ENCODE measurements at places on chromosomes 3 and 15. TPM values are rescaled to one million over a fixed set of nuclear protein-coding genes. Genes with fewer than 3 reads are reported as not detected.

DNA sequence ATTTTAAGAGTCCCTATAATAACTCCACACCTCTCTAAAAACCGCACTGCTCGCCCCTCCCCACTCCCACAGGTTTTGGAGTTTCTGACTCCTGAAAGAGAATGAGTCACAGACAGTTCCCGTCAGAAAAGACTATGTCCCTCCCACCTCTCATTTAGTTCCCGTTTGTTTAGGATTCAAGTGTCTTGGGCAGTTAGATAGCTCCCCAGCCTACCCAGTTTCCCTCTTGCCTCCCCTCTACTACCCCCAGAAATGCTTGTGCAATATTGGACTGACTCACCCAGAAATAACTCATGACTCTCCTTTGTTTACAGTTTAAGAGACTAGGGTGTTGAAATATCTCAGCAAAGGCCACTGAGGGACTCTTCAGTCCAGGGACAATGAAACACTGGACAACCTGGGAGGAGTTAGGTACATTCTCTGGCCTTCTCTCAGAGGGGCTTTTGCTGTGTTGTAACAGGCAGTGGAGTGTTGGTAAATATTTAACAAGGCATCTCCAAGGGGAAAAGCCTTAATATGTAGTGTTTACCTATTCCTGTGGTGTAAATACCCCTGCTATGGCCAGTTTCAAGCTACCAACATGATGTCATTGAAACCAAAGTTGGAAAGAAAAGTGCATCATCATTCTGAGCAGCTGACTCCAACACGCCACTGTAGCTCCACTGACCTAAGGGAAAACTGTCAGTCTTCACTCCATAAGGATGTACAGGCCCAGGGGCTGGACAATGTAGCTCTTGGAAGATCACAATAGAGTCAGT, 96.1 kb upstream of the CHD2 start:
- DNase-seq: peak; percentile 74

- DNase-seq: no peak
Observed at GRCh38 chr3:100896994-100897393, 96.2 kb downstream of the ABI3BP start.

Gene OR5H1
- not detected for total RNA-seq

DNA sequence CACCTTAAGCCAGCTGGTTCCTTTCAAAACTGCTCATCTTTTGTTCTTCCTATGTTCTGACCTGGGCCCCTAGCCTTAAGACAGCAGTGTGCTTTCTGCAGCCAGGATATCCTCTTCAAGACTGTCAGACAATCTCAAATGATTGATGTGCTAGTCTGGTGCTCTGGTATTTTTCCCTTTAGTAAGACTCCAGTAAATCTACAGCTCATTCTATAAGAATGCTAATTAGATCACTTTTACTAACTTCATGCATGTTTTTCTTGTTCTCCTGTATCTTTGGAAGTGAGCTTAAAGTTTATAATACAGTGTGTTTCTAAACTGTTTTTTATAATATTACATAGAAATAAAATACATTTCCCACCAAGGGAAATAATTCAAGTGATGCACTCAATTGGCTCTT, 220.9 kb upstream of the NANOGP8 start:
- peak; percentile 74 for DNase-seq

GRCh38 chr15:52673312-52673711, 5.9 kb downstream of the ATOSA start:
- DNase-seq: no peak

DNA sequence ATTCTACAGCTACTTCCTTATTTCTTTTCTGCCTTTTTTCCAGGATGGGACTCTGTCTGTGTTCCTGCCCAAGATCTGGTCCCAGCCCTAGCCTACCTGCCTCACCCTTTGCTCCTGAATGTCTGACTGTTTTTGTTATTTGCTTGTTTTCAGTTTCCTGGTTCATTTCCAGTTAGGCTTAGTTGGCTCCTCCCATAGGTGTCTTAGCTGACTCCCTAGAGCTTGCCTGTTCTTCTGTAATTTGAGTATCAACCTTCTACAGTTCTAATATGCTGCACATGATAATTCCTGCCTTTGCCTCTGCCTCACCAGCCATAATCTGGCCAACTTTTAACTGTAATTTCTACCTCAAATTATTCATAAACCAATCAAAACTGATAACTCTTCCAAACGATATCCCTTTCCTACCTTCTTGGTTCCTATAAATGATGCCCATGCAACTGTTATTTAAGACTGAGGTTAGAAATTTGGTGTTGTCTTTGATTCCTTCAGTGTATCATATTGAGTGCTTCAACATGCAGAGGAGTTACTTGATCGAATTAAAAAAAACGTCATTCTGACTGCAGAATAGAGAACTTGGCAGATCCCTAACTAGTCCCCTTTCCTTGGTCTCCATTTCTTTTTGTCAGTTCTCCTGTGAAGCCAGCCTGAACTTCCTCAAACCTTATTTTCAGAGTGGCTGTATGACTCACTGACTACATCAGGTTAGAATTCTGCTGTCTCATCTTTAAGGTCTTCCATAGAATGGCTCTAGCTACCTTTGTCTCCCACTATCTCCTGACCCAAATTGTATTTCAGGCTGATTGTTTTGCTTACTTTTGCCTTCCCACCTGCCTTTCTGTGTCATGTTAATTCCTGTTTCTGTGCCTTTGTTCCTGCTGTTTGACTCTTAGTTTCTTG, 8.4 kb downstream of the GOLM2 start:
- peak; percentile 77 for DNase-seq

- DNase-seq: no peak
Observed at GRCh38 chr3:63338351-63338750, 60.2 kb downstream of the SYNPR start.

DNA sequence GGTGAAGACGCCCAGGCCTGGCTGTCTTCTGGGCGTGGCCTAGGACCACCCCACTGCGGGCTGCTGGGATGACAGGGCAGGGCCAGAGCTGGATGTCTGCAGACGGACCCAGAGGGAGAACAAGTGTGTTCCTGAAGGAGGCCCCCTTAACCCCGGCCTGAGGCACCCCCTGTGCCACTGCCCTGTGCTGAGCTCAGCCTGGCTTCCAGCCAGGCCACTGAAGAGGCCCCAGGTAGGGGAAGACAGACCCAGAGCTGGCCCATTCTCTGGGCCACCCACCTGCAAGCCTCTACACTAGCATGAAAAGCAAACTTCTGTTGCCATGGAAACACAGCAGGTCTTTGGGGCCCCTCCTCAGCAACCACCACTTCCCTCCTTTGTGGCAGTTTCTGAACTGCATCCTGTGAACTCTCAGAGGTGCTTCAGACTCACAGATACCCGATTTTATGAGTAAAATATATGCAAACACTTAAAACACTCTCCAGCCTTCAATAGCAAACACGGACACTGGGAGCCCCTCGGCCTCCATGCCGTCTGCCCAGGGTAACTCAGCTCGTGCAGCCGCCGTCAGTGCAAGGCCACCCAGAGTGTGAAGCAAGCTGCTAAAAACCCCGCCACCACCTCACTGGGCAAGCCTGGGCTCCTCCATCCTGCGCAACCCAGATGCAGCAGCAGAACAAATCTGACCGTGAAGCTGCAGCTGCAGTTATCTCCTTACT, 42.5 kb downstream of the CMTM6 start:
- peak; percentile 82 for DNase-seq

GRCh38 chr3:180036671-180037455, at the start of gene PEX5L:
Gene PEX5L, minus strand, starts transcription at chr3:180036937. Its CDS starts 338 bp downstream, at chr3:180036599.
- DNase-seq: peak; percentile 44

Gene TRH
- not detected for total RNA-seq

Gene CTXND1
- total RNA-seq: 0.58 TPM

Gene LRRC2
- total RNA-seq: 1.8 TPM

Gene SLC22A14
- not detected for total RNA-seq

- DNase-seq: peak; percentile 79
Observed at GRCh38 chr3:193828477-193828876, 235.5 kb downstream of the OPA1 start.

- no peak for DNase-seq
Observed at GRCh38 chr3:195139091-195139875, 131.7 kb downstream of the XXYLT1 start.

DNA sequence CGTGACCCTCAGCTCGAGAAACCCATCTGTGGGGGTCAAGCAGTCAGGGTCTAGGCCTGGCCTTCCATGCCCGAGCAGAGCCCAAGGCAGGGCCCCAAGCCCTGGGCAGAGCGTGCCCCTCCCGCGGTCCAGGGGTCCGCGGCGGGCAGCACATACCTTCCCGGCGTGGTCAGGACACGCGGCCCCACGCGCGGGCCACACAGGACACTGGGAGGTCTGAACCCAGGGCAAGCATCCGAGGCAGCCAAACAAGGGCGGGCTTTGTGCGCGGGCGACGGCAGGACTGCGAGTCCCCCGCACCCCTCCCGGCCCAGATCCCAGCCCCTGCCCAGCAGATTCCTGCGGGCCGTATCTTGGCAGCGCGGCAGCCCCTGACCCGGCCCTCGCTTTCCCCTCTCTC, 61.6 kb upstream of the ACAN start:
- peak; percentile 8 for DNase-seq

DNA sequence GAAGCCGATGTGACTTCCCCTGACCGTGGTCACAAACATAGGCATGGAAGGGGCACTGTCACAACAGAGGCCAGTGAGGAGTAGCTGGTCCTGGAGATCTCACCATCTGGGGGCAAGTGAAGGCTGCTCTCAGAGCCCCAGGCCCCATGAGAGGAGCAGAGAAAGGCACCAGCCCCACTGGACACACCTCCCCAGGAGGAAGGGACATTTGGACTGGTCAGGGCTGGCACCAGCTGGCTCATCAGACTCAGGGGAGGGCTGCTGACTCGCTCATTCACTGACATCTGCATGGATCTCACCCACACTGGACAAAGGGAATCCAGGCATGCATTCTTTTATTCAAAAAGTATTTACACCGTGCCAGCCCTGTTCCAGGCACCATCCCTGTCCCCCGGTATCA, 26.8 kb downstream of the ESYT3 start:
- DNase-seq: no peak

DNA sequence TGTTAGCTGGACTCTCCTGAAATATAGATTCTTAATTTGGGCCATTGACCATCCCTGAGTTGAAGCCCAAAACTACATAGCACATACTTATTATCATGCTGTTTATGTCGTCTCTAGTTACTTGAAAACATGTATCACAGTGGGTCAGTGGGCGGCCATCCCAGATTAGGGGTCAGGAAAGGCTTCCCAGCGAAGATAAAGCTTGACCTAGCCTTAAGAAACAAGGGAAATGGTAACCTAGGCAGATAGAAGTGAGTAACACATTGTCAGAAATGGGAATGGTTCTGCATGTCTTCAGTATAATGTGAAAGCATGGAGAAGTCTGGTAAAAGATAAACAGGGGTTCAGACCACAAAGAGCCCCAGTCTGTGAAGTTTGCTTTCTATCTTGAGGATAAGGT, 124.7 kb downstream of the C3orf70 start:
- no peak for DNase-seq

Gene BLM
- total RNA-seq: 10.5 TPM

DNA sequence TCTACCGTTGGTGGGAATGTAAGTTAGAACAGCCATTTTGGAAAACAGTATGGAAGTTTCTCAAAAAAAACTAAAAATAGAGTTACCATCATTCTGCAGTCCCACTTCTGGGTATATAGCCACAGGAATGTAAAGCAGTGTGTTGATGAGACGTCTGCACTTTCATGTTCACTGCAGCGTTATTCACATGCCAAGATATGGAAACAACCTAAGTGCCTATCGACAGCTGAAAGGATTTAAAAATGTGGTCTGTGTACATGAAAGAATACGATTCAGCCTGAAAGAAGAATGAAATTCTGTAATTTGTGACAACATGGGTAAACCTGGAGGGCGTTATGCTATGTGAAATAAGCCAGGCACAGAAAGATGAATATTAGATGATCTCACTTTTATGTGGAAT, 157.7 kb downstream of the THSD4 start:
- no peak for DNase-seq

- DNase-seq: no peak
Observed at GRCh38 chr15:100334015-100334414, 7.8 kb downstream of the ADAMTS17 start.

GRCh38 chr15:47136236-47136635, 581.1 kb upstream of the SEMA6D start:
- DNase-seq: no peak

GRCh38 chr3:5499404-5499803, 311.9 kb downstream of the EDEM1 start:
- DNase-seq: no peak

- DNase-seq: no peak
Observed at GRCh38 chr15:67331676-67332075, 77.1 kb downstream of the IQCH start.

DNA sequence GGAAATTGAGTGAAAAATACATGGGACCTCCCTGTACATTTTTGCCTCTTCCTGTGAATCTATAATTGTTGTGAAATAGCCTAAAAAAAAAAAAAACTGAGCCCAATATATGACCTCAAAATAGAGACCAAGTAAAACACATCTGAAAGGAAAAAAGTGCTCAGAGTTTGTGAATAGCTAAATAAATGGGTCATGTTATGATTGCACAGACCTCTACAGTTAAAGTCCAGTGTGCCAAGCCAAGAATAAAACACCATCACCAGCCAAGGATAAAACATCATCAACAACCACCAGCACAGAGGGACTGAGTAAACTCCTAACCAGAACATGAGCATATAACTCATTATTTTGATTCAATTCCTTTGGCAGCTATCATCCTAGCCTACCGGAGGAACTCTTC, 115.6 kb upstream of the AGTR1 start:
- DNase-seq: no peak

Gene KCNMB3
- 2.7 TPM for total RNA-seq

- peak; percentile 84 for DNase-seq
Observed at GRCh38 chr3:98602078-98602678, 8.8 kb upstream of the CPOX start.

Gene A4GNT
- total RNA-seq: 18.9 TPM

Gene ROPN1B
- not detected for total RNA-seq

- no peak for DNase-seq
Observed at GRCh38 chr15:56045068-56045748, 51.8 kb upstream of the NEDD4 start.

DNA sequence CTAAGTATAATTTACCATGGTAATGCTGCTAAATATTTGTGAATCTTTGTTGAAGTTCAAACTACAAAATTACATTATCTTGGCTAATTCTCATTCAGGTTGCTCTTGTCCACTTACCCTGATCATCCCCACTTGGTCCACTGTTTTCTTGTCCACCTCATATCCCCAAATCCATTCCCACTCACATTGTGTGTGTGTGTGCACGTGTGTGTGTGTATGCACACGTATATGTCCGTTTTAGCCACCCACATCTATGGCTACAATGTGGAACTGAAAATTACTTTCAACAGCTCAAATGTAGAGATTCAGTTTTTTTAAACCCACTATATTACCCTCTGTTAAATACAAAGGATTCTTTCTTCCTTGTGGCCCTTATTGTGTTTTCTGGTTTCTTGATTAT, 15.2 kb upstream of the MEIS2 start:
- no peak for DNase-seq

- DNase-seq: no peak
Observed at GRCh38 chr3:14991818-14992612, 44.6 kb downstream of the NR2C2 start.

GRCh38 chr3:66662894-66663293, 162.1 kb upstream of the LRIG1 start:
- no peak for DNase-seq
